ENCODE measurements at places on chromosomes 5 and 9.
A peak's percentile ranks its signal among the peaks of the same experiment; 100 is the strongest.

DNA sequence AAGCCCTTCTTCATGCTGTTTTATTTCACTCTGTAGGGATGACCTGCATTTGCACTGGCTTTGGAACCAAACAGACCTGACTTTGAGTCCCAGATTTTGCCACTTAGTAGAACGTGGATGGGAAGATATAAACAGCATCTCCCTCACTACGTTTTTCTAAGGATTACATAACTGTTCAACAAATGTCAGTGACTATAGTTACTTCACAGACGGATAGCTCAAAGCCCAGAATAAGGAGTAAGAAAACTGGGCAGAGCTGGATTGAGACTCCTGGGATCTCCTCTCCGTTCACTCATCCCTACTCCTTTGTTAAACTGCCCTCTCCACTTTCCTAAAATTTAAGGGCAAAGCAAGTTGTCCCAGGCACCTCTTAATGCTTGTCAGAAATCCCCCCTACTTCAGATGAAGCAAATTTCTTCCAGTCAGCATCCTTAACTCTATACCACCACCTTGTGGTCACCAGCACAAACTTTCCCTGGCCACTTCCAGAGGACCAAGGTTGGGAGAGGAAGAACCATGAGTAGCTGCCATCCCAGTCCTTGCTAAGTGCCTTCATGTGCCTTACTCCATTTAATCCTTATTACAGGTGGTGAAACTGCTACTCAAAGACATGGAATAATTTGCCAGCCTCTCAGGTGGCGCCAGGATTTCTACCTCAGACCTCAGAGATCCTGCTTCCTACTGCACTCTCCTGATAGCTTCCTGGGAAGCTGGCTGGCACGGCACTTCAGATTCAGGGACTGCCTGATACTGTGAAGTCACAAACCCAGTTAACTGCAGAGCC lies 38.4 kb downstream of the EGR1 start:
- peak; percentile 28 for DNase-seq

- DNase-seq: peak; percentile 75
Observed at GRCh38 chr5:67010684-67011409, 185.8 kb downstream of the CD180 start.

DNA sequence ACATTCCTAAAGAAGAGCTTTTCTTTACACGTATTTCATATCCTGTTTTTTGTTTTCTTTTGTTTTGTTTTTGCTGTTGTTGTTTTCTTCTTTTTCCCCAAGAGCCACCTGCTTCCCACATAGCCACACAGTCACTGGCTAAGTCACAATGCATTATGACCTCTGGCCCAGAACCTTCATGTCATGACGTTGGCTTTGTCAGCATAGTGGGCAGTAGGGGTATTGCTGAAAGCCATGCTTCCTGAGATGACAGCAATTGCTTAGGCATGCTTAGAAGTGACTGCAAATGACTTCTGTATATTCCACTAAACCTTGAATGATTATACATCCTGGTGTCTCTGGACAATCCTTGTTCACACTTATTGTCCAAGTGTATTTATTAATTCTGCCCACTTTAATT lies 375.8 kb downstream of the TAF11L14 start:
- no peak for DNase-seq

DNA sequence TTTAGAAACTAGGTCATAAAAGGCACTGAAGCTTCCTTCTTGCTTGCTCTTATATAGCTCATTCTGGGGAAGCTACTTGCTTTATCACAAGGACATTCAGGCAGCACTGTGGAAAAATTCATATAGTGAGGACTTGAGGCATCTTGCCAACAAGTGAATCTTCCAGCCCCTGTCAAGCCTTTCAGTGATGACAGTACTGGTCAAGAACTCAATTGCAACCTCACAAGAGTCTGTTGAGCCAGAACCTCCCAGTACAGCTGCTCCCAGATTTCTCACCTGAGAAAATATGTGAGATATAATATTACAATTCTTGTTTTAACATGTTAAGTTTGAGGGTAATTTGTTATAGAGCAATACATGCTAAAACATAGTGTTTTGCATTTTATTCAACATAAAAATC lies 2011.0 kb upstream of the NUDT12 start:
- no peak for DNase-seq

DNA sequence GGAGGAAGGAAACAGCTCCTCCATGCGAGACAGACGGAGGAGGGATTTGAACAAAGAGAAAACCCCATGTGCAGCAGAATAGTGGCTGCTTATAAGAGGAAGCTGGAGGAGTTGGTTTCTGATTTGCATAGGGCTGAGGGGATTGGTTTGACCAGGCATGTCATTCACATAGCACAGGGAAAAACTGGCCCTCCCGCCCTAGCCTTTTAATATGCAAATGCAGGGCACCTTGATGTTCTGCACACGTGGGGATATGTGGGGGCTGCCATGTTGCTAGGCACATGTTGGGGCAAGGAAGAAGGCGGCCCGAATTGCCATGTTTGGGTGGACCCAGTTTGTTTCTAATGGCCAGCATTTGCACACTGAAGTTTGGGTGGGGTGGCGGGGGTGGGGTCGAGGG lies 42.2 kb downstream of the OSMR start:
- DNase-seq: no peak

DNA sequence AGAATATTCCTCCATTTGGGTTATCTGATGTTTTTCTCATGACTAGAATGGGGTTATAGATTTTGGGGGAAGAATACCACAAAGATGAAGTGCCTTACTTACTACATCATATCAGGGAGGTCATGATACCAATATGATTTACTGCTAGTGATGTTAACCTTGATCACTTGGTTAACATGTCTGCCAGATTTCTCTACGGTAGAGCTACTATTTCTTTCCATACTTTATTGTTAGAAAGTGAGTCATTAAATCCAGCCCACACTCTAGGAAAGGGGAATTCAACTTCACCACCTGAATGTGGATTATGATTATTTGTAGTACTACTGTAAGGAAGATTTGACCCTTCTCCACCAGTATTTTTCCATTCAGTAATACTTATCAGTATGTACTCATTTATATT lies 64.7 kb downstream of the UBE2R2 start:
- DNase-seq: no peak

- no peak for DNase-seq
Observed at GRCh38 chr5:131005963-131006684, 158.9 kb downstream of the HINT1 start.
